ENCODE measurements at places on chromosomes 5 and 9.
A peak's percentile ranks its signal among the peaks of the same experiment; 100 is the strongest.

GRCh38 chr5:172584638-172585037, 56.4 kb upstream of the NEURL1B start:
- DNase-seq: no peak

DNA sequence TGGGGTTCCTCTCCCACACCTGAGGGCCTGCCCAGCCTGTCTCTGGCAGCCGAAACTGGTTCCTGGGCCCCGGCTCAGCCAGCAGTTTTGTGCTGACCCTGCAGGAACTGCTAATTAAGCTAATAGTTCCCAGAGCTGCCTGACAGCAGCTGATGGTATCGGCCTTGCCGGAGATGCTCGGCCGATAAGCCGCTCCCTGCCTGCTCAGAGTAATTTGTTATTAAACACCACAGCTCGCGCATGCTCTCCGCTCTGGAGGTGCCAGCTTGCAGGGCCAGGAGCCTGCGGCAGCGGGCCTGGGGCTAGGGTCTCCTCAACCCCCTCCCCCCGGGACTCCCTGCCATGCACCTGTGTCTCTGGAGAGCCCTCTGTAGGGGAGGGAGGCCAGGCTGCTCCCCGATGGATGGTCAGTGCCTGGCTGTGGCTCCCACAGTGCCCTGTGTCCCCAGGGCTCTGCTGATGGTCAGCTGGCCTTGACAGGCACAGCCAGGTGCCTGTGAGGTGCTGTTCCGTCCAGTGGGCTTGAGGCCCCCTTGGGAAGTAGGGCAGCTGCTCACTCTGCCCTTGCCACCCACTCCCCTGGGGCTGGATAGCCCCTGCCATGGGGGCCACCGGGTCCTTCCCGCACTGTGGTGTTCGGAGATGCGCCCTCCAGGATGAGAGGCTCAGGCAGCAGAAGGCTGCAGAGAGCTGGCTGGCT, 41.7 kb downstream of the RXRA start:
- no peak for DNase-seq

DNA sequence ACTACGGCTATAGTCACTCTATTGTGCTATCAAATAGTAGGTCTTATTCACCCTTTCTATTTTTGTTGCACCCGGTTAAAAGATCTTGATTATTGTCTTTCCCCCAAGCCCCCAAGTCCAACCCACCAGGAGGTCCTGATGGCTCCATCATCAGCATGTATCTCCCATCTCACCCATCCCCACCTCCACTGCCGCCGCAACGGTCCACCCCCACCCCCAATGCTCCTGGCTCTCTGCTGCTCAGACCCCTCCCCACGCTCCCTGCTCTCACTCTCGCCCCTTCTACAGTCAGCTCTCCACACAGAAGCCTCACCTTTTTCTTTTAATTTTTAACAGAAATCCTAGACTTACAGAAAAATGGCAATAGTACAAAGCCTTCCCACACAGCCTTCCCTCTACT, 51.5 kb upstream of the SH3PXD2B start:
- no peak for DNase-seq

DNA sequence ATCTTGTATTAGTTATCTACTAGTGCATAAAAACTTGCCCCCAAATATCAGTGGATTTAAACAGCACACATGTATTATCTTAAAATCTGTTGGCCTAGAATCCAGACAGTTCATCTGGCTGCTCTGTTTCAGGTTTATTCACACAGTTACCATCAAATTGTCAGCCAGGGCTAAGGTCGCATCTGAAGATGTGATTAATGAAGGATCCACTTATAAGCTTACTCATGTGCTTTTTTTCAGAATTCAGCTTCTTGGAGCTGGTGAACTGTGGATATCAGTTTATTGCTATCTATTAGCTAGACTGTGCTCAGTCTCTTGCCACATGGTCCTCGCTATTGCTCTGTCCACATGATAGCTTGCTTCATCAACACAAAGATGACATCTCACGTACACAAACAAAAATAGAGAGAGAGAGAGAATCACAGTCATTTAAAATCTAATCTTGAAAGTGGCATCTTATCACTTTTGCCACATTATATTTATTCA, 81.5 kb downstream of the PRDM9 start:
- no peak for DNase-seq

- DNase-seq: no peak
Observed at GRCh38 chr9:104468261-104468660, 35.8 kb upstream of the OR13F1 start.

DNA sequence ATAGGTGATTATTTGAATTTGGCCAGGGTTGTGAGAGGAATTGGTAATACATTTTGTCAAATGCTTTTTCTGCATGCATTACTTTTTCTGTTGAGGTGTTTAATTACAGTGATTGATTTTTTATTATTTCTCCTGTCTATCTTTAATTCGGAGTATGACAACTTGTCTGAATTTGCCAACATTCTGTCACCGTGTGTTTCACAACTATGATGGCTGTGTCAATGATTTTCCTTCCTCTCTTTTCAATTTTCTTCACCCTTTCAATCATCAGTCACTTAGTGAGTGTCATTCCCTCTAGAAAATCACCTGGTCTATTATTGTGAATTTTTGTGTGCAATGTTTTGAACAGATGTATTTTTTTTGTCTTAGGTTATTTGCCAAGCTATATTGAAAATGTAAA, 1221.4 kb upstream of the CDH18 start:
- no peak for DNase-seq

GRCh38 chr9:96038271-96038670, 162.8 kb downstream of the ERCC6L2 start:
- no peak for DNase-seq

DNA sequence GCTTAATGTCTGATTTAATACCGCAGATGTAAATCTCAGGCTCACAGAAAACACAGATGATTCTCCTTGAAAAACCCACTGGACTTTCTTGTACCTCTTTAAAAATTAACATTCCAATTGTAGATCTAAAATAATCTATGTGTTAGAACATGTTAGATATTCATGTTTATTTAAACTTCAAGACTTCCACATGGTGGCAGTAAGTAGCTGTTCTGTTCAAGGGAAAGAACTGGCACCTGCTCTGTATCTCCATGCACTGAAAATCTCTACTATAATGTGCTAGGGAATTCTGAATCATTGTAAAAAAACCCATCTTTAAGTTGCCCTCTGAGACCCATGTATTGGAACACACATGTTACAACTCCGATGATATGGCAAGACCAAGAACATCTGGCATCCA, 366.9 kb downstream of the DMRTA1 start:
- no peak for DNase-seq

DNA sequence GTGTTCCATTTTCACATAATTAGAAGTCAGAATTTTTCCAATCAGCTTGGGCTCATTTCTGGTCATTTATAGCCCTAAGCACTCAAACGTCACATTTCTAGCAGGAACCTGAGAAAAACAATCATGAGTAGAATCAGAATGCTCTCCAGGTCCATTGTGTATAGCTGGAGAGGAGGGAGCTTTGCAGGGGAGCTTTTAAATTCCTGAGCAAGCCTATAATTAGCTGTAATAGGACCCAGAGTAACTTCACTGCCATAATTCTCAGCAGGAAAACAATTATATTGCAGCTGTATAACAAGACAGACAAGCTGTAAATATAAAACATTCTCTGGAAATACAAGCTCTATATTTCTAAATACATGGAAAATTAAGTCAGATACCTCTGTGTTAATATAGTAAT, 637.6 kb upstream of the SGCD start:
- no peak for DNase-seq

GRCh38 chr5:132467287-132467984, 23.1 kb downstream of the IRF1 start:
- no peak for DNase-seq

DNA sequence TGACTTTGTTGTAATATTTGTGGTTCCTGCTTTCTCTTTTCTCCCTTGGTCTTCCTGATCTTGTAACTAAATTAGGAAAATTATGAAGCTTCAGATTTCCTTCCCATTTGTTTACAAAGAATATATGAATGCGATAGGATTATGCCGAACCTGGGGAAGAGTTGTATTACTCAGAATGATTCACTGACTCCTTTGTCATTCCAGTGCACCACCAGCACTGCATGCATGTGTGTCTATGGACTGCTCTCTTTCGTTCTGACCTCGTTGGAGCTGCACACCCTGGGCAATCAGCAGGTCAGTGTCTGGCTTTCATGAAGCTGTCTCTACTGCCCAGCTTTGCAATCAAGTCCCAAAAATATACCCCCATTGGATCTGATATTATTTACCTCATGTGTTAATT, 25.5 kb downstream of the NUP188 start:
- no peak for DNase-seq

DNA sequence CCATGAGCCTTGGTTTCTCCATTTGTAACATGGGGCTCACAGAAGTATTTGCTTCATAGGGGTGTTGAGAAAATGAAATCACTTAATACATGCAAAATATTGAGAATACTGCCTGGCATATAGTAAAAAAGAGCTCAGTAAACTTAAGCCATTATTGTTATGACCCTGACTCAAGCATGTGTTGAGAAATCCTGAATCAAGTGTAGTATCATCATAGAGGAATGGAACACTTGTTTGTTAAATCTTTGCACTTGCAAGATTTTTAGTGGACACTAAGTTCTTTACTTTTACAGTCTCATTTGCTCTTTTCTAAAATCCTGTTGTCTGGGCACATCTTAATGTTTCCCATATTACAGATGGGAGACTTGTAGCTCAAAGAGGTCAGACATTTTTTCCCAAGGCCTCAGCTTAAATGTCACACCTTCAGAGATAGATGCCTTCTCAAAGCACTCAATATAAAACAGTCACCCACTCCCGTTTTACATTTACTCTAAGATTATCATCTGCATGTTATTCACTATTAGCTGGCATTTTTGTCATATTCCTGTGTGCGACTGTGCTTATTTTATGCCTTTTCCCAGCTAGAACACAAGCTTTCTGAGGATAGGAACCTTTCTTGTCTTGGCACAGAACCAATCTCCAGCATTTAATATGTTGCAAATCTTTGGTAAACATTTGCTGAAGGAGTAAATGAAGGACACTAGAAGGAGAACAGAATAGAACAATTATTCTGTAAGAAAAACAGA, 250.0 kb upstream of the TNC start:
- peak; percentile 46 for DNase-seq

GRCh38 chr5:10520706-10521105, 43.2 kb upstream of the ANKRD33B start:
- DNase-seq: no peak

DNA sequence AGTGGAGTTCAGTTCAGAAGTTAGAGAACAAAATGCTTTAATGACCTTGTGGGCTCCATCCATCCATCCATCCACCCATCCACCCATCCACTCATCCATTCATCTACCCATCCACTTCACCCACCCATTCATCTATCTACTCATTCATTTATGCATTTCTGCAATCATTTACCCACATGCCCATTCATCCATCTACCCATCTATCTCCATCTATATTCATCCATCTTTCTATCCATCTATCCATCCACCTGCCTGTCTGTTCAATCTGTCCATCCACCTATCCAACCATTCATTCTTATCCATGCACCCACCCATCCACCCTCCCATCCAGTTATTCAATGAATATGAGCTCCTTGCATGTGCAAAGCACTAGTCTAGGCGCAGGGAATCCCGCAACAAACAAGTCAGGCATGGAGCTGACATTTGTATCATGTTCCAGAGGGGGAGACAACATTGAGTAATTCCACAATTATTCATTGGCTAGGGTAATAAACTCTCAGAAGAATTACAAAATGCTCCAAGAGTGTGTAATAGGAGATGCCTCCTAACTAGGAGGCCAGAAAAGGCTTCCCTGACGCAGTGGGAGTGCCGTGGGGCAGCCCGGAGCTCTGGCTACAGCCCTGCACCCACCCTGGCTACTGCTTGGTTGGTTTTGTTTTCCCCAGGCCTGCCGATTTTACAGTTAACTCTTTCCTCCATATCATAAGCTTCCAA, 211.2 kb downstream of the NXNL2 start:
- no peak for DNase-seq

DNA sequence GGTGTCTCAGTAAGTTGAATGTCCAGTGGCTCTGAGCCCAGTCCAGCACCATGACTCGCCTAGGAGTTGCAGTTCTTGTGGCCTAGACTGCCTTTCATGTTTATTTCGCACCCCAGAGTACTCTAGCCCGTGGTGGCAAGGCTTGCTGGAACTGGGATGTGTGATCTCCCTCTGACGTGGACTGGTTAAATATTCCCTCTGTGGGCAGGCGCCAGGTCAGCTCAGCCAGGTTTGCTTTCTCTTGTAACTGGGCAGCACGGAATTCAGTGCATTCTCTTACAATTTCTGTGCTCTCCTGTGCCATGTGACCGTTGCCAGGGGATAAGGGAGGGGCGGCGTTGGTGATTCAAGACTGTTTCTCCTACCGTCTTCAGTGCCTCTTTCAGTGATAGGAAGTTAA, 270.8 kb downstream of the KDM4C start:
- no peak for DNase-seq

- DNase-seq: no peak
Observed at GRCh38 chr9:121952611-121953010, 140.5 kb downstream of the TTLL11 start.

All from NCI-H460 (cell line).